ENCODE measurements at places on chromosomes 4 and X. TPM values are rescaled to one million over a fixed set of nuclear protein-coding genes. Genes with fewer than 3 reads are reported as not detected.

Gene KLKB1
- total RNA-seq: not detected

Gene EDA2R
- 2.5 TPM for total RNA-seq

Gene CYBB
- not detected for total RNA-seq

Gene RNF212
- 0.88 TPM for total RNA-seq

Gene RASSF6
- total RNA-seq: 0.05 TPM

Gene FAM156B
- 12.2 TPM for total RNA-seq

Gene CCNG2
- total RNA-seq: 48.7 TPM

Gene SASH3
- total RNA-seq: 245 TPM

Gene DRP2
- 0.78 TPM for total RNA-seq

Gene PLP1
- not detected for total RNA-seq

Gene ARMCX2
- 2.1 TPM for total RNA-seq

Gene HSPA4L
- 0.30 TPM for total RNA-seq

Gene AKAP4
- total RNA-seq: not detected

Gene RPS6KA6
- not detected for total RNA-seq

Gene IL13RA1
- not detected for total RNA-seq

Gene PDCL2
- not detected for total RNA-seq

Gene LAMTOR3
- 28.1 TPM for total RNA-seq

Gene ADRA2C
- total RNA-seq: not detected

Gene RAB40AL
- total RNA-seq: 0.28 TPM

Gene FAM47A
- total RNA-seq: not detected

Gene IL2
- 2.1 TPM for total RNA-seq

Gene SETD7
- total RNA-seq: 17.7 TPM

Gene IGFBP7
- not detected for total RNA-seq

Gene VEGFC
- not detected for total RNA-seq

Gene MAGEC1
- not detected for total RNA-seq

Gene PRKG2
- total RNA-seq: 0.60 TPM

Gene PRRG1
- not detected for total RNA-seq

Gene GRIPAP1
- 116 TPM for total RNA-seq

Gene HAND2
- total RNA-seq: not detected

Gene SSX3
- not detected for total RNA-seq

Measured in activated CD4-positive, alpha-beta memory T cell treated with anti-CD3 and anti-CD28 coated beads, Interleukin-2, amount 10 ng/mL, durations not matched to agents 7 days and 5 days (primary cell).